Right lobe of liver (tissue), 6 donors: ENCODE measurements at places on chromosomes 11 and 22. TPM values are rescaled to one million over a fixed set of nuclear protein-coding genes. Genes with fewer than 3 reads are reported as not detected.

DNA sequence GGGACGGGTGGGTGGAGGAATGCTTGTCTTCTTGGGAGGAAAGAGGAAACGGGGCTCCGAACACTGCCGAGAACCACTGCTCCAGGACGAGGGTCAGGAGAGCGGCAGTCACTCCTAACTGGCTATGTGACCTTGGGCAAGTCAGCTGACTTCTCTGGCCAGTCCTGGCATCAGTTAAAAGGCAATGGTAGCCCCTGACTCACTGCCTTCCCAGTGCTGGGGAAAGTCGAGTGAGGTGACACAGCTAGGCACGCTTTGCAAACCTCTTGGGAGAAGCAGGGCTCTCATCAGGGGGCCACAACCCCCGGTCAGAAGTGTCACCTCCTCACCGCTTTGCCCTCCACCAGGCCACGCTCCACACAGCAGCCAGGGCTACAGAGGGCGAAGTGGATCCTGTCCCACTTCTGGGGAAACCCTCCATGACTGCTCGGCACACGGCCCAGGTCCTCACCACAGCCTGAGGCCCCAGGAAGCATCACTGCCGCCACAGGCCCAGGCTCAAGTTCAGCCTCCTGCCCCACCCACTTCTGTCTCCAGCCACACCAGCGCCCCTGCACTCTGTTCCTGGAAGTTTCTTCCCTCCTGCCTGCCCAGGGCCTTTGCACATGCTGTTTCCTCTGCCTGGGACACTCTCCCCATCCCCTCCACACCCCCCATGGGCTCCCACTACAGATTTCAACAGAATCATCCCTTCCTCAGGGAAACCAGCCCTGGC is 16.3 kb downstream of the IL2RB start:
- H3K27ac ChIP-seq: no peak overlapping the region

- no peak for DNase-seq
- no peaks in the 10 kb centered on the region for H3K4me1 ChIP-seq
- no peak overlapping the region for H3K27ac ChIP-seq
- H3K4me3 ChIP-seq: no peak overlapping the region
- H3K27me3 ChIP-seq: no peaks in the 10 kb centered on the region
- H3K36me3 ChIP-seq: no peaks in the 10 kb centered on the region
Measured at GRCh38 chr11:35393098-35393497, 26.3 kb downstream of the SLC1A2 start.

The MYOD1 gene
- not detected for total RNA-seq

The OR6T1 gene
- not detected for total RNA-seq

- peak; percentile 32 for DNase-seq
- no peaks in the 10 kb centered on the region for H3K27me3 ChIP-seq
- H3K36me3 ChIP-seq: peaks cover 3% of the 10 kb centered on the region
- H3K4me3 ChIP-seq: no peak overlapping the region
Measured at GRCh38 chr11:66080055-66080817, 10.2 kb downstream of the PACS1 start.

The GLYAT gene
- 399 TPM for total RNA-seq

- H3K4me3 ChIP-seq: no peak overlapping the region
- DNase-seq: no peak
- H3K27me3 ChIP-seq: no peaks in the 10 kb centered on the region
- no peaks in the 10 kb centered on the region for H3K4me1 ChIP-seq
- no peaks in the 10 kb centered on the region for H3K36me3 ChIP-seq
Measured at GRCh38 chr11:21364866-21365624, 695.7 kb downstream of the NELL1 start.

GRCh38 chr11:126647735-126648134 is 292.2 kb downstream of the ST3GAL4 start:
- H3K4me3 ChIP-seq: no peak overlapping the region
- H3K36me3 ChIP-seq: no peaks in the 10 kb centered on the region
- H3K4me1 ChIP-seq: no peaks in the 10 kb centered on the region
- H3K27me3 ChIP-seq: no peaks in the 10 kb centered on the region
- H3K27ac ChIP-seq: no peak overlapping the region

DNA sequence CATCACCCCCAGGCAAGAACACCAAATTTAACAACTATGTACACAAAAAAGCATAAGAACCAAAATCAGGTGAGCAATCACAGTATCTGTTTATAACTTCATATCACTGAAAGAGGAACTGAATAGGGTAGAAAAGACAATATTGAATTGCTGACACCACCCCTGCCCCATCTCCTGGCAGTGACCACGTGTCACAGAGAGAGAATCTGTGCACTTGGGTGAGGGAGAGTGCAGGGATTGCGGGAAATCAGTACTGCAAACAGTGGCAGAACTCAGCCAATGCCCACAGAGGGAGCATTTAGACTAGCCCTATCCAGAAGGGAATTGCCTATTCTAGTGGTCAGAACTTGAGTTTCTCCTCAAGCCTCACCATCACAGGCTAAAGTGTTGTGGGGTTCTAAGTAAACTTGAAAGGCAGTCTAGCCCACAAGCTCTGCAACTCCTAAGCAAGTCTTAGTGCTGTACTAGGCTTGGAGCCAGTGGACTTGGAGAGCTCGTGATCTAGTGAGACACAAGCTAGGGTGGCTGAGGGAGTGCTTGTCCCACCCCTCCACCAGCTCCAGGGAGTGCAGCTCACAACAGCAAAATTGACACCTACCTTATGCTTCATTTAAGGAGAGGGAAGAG is 82.8 kb upstream of the PTH start:
- H3K27me3 ChIP-seq: no peaks in the 10 kb centered on the region
- H3K36me3 ChIP-seq: no peaks in the 10 kb centered on the region
- H3K4me1 ChIP-seq: no peaks in the 10 kb centered on the region
- DNase-seq: no peak

DNA sequence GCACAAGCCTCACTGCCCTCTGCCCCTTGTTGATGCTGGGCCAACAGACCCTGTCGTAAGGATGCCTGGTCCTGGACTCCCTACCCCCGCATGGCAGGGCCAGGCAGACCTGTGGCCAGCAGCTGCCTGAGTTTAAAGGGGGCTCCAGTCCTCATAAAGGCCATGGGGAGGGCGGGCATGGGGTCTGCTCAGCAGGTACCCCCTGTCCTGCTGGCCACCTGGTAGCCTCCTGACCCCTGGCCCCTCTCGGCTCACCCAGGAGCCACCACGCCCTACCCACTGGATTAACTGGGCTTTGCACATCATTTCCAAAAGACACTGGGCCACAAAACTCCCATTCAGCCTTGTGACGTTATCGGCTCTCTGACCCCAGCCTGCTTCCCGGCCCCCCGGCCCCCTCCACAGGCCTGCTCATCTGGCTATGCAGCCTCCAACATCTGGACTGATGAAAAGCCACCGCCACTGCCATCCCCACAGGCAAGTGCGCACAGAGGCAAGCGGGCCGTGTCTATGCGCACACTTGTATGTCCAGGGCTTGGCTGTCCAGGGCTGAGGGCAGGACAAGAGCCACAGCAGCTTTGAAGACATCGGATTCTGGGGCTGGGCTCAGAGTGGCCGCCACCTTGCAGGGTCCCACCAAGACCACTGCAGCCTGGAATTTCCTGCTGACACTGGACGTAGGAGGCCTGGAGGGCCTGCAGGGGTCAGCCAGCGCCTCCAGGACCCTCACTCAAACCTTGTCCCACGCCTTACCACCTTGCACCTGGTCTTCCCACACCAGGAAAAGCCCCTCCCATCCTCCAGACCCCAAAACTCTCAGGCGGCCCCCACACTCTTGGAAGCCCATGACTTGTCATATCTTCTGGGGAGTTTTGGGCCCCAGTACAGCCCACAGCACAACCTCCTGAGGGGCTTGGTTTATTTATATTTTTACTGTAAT is 48.7 kb downstream of the IGF2 start:
- no peaks in the 10 kb centered on the region for H3K27me3 ChIP-seq
- no peak overlapping the region for H3K27ac ChIP-seq
- H3K4me1 ChIP-seq: peaks cover 20% of the 10 kb centered on the region

The WBP2NL gene
- 0.62 TPM for total RNA-seq

GRCh38 chr11:30938810-30939209 is 352.7 kb upstream of the MPPED2 start:
- no peaks in the 10 kb centered on the region for H3K27me3 ChIP-seq
- DNase-seq: no peak
- no peaks in the 10 kb centered on the region for H3K4me1 ChIP-seq
- no peak overlapping the region for H3K27ac ChIP-seq
- H3K36me3 ChIP-seq: no peaks in the 10 kb centered on the region

GRCh38 chr11:68273026-68273738 is 1.4 kb upstream of the C11orf24 start:
- no peak for DNase-seq
- peak overlapping the region; percentile 80 for H3K4me3 ChIP-seq
- H3K27me3 ChIP-seq: no peaks in the 10 kb centered on the region
- no peaks in the 10 kb centered on the region for H3K36me3 ChIP-seq

The NRIP3 gene
- not detected for total RNA-seq

DNA sequence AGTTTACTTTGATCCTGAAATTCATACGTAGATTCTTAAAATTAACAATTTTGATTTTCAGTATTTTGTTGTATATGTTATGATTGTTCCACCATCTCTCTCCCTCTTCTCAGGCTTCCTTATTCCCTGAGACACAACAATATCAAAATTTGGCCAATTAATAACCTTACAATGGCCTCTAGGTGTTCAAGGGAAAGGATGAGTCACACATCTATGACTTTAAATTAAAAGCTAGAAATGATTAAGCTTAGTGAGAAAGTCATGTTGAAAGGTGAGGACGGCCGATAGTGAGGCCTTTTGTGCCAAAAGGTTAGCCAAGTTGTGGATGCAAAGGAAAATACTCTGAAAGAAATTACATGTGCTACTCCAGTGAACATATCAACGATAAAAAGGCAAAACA is 5.5 kb upstream of the OR52J3 start:
- H3K27me3 ChIP-seq: no peaks in the 10 kb centered on the region
- H3K27ac ChIP-seq: no peak overlapping the region
- H3K36me3 ChIP-seq: no peaks in the 10 kb centered on the region

The SYT13 gene
- 0.51 TPM for total RNA-seq

- no peaks in the 10 kb centered on the region for H3K36me3 ChIP-seq
- no peak overlapping the region for H3K4me3 ChIP-seq
- H3K27me3 ChIP-seq: no peaks in the 10 kb centered on the region
- H3K27ac ChIP-seq: no peak overlapping the region
Measured at GRCh38 chr11:22749536-22749935, 80.1 kb downstream of the SVIP start.

DNA sequence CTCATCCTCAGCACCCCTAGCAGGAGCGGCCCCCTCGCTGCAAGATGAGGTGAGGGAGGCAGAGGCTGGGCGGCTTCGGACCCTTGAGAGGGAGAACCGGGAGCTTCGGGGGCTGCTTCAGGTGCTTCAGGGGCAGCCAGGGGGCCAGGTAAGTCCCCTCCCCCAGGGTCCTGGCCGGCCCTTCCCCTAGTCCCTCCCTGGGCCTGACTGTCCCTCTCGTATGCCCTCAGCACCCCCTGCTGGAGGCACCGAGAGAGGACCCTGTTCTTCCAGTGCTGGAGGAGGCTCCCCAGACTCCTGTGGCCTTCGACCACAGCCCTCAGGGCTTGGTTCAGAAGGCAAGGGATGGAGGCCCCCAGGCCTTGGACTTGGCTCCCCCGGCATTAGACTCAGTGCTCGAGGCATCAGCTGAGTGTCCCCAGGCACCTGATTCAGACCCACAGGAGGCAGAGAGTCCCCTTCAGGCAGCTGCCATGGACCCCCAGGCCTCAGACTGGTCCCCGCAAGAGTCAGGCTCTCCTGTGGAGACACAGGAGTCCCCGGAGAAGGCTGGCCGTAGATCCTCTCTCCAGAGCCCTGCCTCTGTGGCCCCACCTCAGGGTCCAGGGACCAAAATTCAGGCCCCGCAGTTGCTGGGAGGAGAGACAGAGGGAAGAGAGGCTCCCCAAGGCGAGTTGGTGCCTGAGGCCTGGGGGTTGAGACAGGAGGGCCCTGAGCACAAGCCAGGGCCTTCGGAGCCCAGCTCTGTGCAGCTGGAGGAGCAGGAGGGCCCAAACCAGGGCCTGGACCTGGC is 4.0 kb downstream of the CCDC88B start:
- H3K27me3 ChIP-seq: no peaks in the 10 kb centered on the region
- no peaks in the 10 kb centered on the region for H3K36me3 ChIP-seq
- no peak overlapping the region for H3K27ac ChIP-seq
- DNase-seq: no peak
- H3K4me1 ChIP-seq: peaks cover 11% of the 10 kb centered on the region

DNA sequence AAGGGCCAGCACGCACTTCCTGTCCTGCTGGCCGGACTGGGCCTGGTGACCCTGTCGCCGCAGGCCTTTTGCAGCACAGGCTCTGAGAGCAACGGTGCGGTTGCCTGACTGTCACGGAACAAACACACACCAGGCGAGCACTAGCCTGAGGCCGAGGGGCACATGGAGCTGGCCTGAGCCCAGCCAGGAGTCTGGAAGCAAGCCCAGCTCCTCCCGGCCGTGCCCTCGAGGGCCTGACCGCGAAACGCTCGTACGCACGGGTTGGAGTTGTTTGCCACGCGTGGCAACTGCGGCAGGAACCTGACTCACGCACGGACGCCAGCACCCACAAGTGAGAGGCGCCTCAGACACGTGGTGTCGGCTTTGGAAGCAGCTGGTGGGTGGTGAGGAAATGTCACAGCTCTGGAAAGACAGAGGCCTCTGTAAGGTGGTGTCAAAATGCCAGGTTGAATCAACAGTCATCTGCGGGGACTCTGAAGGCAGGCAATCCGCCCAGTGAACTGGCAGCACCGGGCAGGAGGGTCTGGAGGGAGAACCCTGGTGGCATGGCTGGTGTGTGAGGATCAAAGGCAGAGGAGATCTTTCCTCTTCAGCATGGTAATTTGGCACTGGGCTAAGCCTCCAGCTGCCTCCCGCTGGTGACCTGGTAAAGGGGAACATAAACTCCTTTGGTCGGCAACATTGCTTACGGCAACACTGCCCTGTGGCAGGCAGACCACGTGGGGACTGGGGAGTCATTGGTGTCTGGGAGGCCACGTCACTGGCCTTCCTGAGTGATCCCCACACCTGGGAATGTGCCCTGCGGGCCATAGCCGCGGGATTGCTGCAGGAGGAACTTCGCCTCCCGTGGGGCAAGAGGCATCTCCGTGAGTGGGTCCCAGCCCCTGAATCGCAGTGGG is 15.3 kb upstream of the IL17REL start:
- DNase-seq: no peak
- no peak overlapping the region for H3K4me3 ChIP-seq
- no peaks in the 10 kb centered on the region for H3K27me3 ChIP-seq
- no peaks in the 10 kb centered on the region for H3K4me1 ChIP-seq

- no peaks in the 10 kb centered on the region for H3K36me3 ChIP-seq
- no peak overlapping the region for H3K4me3 ChIP-seq
- no peaks in the 10 kb centered on the region for H3K4me1 ChIP-seq
- no peak for DNase-seq
- no peak overlapping the region for H3K27ac ChIP-seq
- no peaks in the 10 kb centered on the region for H3K27me3 ChIP-seq
Measured at GRCh38 chr11:106311531-106312230, 234.2 kb downstream of the AASDHPPT start.

- H3K4me3 ChIP-seq: no peak overlapping the region
- H3K4me1 ChIP-seq: peaks cover 2% of the 10 kb centered on the region
- no peak for DNase-seq
Measured at GRCh38 chr11:9396310-9396709, 11.9 kb downstream of the IPO7 start.
